Stimulated activated naive CD4-positive, alpha-beta T cell treated with Interleukin-2 at 50 U/mL for 16 hours (primary cell): ENCODE measurements at places on chromosomes 7 and 10.

DNA sequence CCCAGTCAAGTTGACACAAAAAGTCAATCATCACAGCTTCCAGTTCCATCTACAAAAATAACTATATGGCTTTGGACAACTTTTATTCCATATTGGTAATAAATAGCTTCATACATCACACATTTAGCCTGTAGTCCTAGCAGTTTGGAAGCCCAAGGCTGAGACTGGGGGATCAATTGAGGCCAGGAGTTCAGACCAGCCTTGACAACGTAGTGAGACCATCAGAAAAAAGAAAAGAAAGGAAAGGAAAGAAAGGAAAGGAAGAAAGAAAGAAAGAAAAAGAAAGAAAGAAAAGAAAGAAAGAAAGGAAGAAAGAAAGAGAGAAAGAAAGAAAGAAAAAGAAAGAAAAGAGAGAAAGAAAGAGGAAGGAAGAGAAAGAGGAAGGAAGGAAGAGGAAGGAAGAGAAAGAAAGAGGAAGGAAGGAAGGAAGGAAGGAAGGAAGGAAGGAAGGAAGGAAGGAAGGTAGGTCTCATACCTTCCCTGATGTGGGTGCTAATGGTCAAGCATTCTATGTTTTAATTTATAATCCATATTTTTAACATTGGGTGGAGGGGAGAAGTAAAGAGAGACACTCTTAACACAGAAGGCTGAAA lies 37.8 kb downstream of the CAV1 start:
- no peak for DNase-seq

DNA sequence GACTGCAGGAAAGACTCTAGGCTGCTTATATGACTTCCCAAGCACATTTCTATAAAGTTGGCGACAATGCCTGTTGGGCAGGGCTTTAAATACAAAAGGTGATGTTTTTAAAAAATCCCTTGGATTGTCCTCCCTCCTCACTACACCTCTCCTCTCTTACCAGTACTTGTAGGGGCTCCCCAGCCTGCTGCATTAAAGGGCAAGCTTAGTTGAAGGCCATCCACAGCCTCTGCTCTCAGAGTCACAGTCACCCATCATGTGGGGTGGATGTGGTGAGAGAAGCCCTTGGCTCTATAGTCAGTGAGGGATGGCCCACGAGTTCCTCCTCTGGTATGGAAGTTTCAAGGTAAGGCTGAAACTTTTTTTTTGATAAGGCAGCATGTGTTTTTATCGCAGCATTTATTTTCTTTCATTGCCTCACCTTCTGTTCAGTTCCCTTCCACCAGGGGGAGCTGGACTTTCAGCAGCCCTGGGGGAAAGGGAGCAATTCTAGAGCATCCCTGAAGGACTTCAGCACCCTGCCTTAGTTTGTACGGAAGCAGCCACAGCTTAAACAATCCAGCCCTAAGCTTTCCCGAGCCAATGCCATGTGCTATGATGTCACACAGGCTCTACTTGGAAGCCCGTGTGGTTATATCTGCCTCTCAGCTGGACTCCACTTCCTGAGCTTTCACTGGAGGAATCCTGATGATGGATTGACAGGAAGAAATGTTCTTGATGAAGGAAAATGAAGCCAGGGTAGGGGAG lies 131.9 kb downstream of the CALCR start:
- no peak for DNase-seq

DNA sequence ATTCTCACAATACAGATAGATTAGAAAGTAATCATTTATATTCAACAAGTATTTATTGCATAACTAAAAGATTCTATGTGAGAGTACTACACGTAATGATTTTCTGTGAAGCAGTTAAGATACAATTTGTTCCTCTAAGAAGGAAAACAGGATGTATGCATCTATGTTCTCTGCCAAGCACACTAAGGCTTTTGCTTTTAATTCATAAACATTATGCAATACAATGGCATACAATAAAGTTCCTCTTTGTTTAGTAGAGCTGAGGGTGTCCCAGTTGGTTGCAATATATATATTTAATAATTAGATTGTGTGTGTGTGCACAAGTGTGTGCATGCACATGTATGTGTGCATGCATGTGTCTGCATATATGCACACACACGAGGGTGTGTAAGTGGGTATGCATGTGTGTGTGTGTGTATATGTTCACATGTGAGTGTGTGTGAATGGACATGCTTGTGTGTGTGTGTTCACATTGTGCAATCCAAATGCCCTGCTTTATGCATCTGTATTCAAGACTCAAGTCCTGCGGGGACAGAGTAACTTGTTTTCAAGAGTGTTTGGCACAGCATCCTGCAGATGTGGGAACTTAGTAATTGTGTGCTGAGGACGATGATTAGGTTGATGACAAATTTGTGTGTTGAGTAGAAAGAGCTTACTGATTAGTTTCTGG lies 481.5 kb upstream of the KLF6 start:
- no peak for DNase-seq

GRCh38 chr10:33095867-33096815 lies 138.1 kb upstream of the ITGB1 start:
- no peak for DNase-seq

- peak; percentile 15 for DNase-seq
Measured at GRCh38 chr7:66043681-66044497, 31.7 kb upstream of the ASL start.

GRCh38 chr10:36266923-36267322 lies 624.8 kb upstream of the FZD8 start:
- DNase-seq = no peak

GRCh38 chr7:18913106-18913505 lies 204.3 kb downstream of the TWIST1 start:
- DNase-seq = no peak

- no peak for DNase-seq
Measured at GRCh38 chr10:5606864-5607263, 59.5 kb downstream of the ASB13 start.

DNA sequence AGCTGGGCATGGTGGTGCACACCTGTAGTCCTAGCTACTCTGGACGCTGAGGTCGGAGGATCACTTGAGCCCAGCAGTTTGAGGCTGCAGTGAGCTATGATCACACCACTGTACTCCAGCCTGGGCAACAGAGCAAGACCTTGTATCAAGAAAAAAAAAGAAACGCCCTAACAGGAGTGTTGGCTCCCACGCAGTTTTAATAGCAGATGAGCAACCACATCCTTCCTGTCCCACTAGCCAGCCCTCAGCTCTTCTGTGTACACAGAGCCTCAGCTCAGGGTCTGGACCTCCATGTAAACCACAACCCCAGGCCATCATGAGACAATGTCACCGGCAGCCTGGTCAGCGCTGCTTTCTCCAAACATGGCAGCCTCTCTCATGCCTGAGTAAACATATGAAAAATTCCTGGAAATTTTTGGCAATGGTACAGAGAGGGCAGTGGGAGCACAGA lies 108.2 kb downstream of the PIP4K2A start:
- no peak for DNase-seq

DNA sequence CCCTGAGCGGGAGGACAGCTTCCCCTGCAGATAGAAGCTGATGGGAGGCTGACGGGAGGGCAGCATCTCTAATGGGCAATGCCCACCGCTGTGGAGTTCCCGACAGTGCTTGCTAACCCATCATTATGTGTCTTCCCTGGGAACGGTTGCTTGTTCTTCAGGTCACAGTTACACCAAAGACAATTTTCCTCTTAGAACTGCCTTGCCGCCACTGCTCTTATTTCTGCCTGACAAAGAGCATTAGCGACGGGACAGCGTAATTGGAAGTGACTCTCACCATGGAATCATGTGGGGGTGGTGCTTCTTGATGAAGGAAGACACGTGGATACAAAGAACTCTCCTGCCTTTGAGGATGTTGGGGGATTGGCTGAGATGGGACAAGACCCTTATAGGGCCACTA lies 81.3 kb upstream of the NPS start:
- DNase-seq = no peak

GRCh38 chr10:78492424-78492823 lies 458.8 kb downstream of the RPS24 start:
- no peak for DNase-seq

DNA sequence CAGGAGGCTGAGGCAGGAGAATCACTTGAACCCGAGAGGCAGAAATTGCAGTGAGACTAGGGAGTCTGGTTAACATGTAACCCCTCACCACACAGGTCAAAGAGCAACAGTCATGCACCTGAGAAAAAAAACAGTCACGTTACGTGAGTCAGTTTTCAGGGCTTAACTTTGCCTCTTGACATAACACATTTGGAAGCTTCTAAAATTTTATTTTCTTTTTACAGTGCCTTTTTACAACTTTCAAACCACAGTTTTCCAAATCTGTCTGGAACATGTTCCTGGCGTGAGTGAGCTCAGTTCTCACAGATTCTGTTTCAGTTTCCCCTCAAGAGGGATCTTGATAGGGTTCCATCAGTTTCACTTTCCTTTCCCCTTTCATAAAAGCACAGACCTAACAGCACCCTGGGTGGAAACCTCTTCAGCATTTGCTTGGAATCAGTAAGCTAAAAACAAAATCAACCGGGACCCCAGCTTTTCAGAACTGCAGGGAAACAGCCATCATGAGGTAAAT lies 4.4 kb downstream of the IFIT3 start:
- DNase-seq = peak; percentile 21

GRCh38 chr10:35696392-35697287 lies 54.5 kb upstream of the FZD8 start:
- no peak for DNase-seq

GRCh38 chr7:129750501-129750900 lies 139.0 kb downstream of the NRF1 start:
- no peak for DNase-seq

DNA sequence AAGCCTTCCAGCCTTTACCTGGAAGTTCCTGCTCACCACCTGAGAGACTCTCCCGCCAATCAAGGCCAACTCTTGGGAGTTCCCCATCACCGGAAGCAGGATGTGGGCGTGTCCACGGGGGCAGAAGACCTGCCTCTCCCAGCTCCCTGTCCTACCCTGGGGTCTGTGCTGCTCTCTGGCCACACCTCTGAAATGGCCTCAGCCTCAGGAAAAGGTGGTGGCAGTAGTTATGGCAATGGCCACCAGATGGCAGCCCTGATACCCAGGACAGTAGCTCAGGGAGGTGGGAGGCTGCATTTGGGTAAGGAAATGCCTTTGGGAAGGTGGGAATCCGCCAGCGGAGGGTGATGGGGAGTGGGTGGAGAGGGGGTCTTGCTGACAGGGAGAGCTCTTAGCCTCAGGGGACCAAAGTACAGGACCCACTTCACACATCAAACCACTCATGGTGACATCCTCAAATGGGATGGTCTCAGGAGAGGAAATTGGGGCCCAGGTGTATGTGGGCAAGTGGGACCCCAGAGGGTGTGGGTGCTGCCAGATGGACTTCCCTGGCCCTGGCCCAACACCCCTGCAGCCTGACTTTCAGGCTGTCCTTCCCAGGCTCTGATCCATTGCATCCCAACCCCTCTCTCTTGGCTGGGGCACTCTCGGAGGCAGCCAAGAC lies 33.9 kb downstream of the KAZALD1 start:
- DNase-seq = peak; percentile 55

GRCh38 chr10:113060201-113061053 lies 110.4 kb downstream of the TCF7L2 start:
- no peak for DNase-seq

DNA sequence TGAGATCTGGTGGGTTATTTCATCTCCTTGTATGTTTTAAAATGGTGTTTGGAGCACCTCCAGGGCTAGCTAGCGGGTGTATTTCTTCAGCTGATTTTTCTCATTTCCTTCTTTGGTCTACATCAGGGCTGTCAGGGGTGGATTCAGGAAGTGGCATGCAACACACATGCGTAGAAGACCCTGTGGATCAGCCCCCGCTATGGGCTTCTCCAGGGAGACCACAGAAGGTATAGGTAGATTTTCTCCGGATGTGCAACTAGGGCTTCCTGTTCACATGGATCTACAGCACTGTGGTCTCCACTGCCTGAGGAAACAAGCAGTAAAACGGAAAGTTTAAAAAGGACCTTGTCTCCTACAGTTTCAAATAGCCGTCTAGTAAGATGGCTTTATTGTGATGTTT lies 10.4 kb downstream of the NUB1 start:
- peak; percentile 38 for DNase-seq

DNA sequence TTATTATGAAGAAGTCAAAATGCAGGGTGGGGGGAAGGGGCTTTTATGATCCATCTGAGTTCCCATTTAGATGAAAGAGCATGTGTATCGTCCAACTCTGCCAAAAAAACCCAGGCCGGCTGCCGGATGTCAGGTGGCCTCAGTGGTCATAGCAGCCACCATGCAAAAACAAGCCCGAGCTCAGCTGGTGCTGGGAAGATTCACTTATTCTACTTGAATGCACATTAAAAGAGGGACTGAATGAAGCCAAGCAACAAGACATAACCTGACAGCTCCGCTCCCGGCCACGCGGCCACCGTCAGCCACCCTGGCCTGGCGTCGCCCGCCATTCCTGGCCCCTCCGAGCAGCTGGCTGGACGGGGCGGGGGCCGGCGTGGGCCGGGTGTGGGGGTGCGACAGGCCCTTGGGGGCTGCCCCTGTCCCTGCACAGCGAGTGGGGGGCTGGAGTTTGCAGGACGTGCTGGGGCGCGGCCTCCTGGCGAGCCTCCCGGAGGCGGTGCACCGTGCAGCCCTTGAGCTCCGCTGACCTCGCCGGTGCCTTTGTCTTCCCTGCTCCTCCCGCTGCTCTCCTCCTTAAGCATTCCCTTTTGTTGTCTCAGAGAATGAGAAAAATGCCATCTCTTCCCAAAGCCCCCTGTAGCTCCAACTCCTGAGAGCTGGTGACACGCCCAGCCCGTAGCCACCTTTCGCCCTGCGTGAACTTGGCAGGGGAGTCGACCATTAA lies 67.8 kb downstream of the EBF3 start:
- DNase-seq = no peak

GRCh38 chr10:35451151-35452016 lies 115.1 kb downstream of the CCNY start:
- DNase-seq = no peak

- DNase-seq = no peak
Measured at GRCh38 chr10:100882671-100883311, 30.0 kb upstream of the SLF2 start.

DNA sequence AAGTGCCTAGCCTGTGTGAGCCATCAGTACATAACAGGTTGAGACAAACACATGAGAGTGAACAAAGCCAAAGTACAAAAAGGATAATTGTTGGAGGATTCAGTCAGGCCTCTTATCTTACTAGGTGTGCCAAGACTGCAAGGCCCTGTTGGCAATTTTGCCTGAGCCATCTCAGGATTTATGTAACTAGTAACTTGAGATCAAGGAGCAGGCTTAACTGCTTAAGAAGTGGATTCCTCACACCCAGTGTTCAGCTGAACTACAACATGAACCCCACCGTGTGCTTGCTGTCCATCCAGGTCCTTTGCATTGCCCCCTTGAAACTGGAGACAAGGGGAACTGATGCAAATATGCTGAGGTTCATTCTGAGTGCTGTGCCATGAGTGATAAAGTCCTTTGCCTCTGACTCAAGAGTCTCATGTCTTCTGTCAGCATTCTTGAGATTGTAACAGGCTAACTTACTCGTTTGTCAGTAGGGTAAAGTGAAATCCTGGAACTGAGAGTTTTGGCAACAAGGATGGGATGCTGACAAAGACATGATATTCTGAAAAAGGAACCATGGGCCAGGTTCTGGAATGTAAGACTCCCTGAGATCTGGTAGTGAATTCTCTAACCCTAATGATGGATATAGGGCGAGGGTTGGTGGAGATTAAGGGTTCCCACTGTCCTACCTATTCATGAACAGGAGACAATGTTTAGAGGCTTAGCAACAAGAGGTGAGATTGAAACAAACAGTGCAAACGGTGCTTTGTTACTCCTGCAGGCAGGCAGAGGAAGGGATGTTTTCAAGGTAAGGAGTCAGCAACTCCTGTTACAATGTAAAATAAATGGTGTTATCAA lies 44.1 kb upstream of the GATAD1 start:
- DNase-seq = no peak
